ENCODE measurements at places on chromosomes 7 and 10. TPM values are rescaled to one million over a fixed set of nuclear protein-coding genes. Genes with fewer than 3 reads are reported as not detected.
A peak's percentile ranks its signal among the peaks of the same experiment; 100 is the strongest.

The UROS gene
- 50.6 TPM for total RNA-seq

- DNase-seq = no peak
Measured at GRCh38 chr7:2873146-2873545, 29.0 kb upstream of the GNA12 start.

The ATG9B gene
- not detected for total RNA-seq

- no peak for DNase-seq
Measured at GRCh38 chr10:58013406-58013805, 254.3 kb downstream of the IPMK start.

The PLCE1 gene
- 5.7 TPM for total RNA-seq

The MBLAC1 gene
- 1.7 TPM for total RNA-seq

DNA sequence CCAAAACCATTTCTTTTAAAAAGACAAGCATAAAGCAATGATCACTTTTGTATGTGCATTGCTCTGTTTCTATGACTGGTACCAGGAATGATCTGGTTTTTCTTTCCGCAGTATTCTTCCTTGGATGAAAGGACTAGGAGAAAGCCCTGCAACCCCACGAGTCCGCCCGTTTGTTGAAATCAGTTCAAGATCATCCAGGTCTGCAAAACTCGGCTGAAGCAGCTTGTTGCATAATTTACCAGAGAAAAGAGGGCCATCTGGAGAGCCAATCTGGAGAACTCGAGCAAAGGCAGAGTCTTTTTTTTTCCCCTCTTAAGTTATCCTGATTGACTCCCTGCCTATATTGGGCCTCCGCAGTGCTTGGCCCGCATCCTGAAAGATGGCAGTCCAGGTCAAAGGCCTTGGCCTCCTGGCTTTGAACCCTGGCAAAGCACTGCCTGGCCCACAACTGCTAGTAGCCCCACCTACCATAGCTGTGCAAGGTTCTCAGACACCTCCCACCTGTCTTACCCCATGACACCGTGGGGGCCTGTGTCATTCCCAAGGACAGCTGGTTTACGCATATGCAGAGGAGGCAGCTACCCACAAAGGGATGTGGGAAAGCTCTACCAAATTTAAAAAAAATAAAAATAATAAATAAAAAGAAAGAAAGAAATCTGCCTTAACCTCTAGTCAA is 572.2 kb downstream of the INHBA start:
- no peak for DNase-seq

GRCh38 chr10:35963685-35964084 is 321.6 kb upstream of the FZD8 start:
- DNase-seq = no peak

DNA sequence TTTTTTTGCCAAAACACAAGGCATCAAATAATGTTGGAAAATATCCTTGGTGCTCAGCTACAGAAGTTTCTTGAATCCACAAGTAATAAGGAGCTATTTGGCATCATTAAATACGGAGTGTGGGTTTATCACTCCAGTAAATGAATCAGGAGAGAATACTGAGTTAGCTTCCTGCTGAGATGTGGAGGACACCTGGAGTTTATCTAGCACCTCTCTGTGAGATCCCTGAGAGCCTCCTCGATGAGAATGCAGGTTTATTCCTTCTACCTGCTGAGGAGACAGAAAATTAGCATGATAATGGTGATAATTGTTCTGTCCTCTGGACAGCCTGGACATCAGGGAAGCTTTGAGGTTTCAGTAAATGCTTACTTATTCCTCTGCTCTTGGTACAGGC is 40.5 kb downstream of the NRG3 start:
- DNase-seq = no peak

DNA sequence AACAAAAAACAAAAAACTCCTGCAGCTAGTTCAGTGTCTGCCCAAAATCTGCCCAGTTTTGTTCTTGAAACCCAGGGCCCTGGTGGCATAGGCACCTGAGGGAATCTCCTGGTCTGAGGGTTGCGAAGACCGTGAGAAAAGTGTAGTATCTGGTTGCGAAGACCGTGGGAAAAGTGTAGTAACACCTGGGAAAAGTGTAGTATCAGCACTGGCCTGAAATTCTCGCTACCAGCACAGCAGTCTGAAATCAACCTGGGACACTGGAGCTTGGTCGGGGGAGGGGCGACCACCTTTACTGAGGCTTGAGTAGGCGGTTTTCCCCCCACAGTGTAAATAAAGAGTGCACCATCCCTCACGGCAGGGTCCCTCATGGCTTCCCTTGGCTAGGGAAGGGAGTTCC is 82.5 kb upstream of the SP4 start:
- DNase-seq = no peak

DNA sequence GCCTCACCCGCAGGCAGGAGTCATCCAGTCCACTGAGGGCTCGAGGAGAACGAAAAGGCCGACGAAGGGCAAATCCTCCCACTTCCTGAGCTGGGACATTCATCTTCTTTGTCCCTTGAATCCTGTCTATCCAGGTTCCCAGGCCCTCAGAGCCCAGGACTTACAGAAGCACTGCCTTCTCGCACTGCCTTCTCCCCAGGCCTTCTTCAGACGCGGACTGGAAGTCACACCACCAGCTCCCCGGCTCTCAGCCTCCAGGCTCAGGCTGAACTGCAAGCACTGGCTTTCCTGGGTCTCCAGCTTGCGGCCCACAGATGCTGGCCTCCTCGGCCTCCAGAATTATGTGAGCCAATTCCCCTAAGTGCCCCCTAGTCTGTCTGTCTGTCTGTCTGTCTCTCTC is 6.4 kb upstream of the MMP21 start:
- DNase-seq = peak; percentile 60

The TMEM229A gene
- not detected for total RNA-seq

- no peak for DNase-seq
Measured at GRCh38 chr7:156858523-156858922, 34.5 kb downstream of the LMBR1 start.

The HOXA3 gene
- 5.8 TPM for total RNA-seq

- DNase-seq = no peak
Measured at GRCh38 chr7:102253066-102253972, 33.3 kb upstream of the SH2B2 start.

Data from mesenteric fat pad (tissue), 1 donor.